ENCODE measurements at places on chromosomes 13 and 19. TPM values are rescaled to one million over a fixed set of nuclear protein-coding genes. Genes with fewer than 3 reads are reported as not detected.

GRCh38 chr19:32977280-32977679, 5.2 kb downstream of the FAAP24 start:
- DNase-seq = no peak

Gene FAM124A
- total RNA-seq = 0.35 TPM

GRCh38 chr19:29277102-29277501, 64.2 kb upstream of the UQCRFS1 start:
- peak; percentile 77 for DNase-seq

Gene RXFP2
- total RNA-seq = not detected

- DNase-seq = peak; percentile 84
These were observed at the start of gene SSBP4 for GRCh38 chr19:18419195-18419698. SSBP4 (plus strand) TSS chr19:18419398; CDS start chr19:18419649, 251 bp downstream.

Gene SPRED3
- total RNA-seq = 3.5 TPM

GRCh38 chr13:74550039-74550438, 415.8 kb upstream of the KLF12 start:
- no peak for DNase-seq

DNA sequence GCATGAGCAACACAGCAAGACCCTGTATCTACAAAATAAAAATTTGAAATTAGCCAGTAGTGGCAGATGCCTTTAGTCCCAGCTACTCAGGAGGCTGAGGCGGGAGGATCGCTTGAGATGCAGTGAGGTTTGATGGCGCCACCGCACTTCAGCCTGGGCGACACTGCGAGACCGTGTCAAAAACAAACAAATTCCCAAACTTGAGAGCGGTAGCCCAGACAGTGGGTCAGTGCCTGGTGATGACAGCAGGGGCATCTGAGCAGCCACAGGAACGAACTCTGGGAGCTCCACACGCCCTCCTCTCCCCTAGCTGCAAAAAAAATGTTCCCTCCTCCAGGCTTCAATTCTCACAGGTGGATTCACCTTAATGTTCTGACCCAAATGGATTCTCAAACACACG, 14.1 kb downstream of the ZNF490 start:
- DNase-seq = no peak

Gene KASH5
- 0.95 TPM for total RNA-seq

- no peak for DNase-seq
These were observed 205.3 kb downstream of the MZT1 start for GRCh38 chr13:72521940-72522661.

GRCh38 chr13:97422118-97423054, 11.6 kb upstream of the RAP2A start:
- DNase-seq = no peak

Gene MAMSTR
- 1.4 TPM for total RNA-seq

- no peak for DNase-seq
These were observed 3.4 kb downstream of the MBNL2 start for GRCh38 chr13:97225533-97225932.

DNA sequence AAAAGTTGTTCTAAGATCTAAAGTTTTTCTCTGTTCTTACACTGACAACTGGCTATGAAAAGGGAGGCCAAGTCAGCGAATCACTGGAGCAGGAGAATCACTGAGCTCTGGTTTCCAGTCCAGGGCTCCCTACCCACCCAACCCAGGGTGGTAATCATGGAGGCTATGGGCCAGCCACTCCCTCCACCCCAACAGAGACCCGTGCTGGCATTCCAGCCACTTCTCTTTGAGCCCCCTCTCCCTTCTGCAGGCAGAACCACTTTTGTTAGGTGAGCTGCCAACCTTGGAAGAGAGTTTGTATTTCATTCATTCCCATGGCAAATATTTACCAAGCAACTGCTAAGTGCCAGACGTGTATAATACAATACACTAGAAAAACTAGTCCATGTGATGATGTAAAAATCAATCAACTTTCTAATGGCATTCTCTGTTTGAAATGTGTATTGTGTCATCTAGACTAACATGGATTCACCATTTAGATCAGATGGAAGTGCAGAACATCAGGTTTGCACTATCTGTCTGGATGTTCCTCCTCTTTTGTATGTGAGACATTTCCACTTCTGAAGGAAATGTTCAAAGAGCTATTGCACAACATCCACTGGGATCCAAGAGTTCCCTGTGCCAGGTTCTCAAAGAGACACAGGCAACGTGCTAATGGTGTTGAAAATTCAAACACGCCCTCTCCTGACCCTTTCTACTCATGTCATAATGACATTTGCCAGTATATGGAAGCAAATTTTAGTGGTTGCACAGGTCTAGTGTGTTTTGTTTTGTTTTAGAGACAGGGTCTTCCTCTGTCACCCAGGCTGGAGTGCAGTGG, 5.3 kb downstream of the MLNR start:
- DNase-seq = no peak

Gene BEST2
- total RNA-seq = not detected

DNA sequence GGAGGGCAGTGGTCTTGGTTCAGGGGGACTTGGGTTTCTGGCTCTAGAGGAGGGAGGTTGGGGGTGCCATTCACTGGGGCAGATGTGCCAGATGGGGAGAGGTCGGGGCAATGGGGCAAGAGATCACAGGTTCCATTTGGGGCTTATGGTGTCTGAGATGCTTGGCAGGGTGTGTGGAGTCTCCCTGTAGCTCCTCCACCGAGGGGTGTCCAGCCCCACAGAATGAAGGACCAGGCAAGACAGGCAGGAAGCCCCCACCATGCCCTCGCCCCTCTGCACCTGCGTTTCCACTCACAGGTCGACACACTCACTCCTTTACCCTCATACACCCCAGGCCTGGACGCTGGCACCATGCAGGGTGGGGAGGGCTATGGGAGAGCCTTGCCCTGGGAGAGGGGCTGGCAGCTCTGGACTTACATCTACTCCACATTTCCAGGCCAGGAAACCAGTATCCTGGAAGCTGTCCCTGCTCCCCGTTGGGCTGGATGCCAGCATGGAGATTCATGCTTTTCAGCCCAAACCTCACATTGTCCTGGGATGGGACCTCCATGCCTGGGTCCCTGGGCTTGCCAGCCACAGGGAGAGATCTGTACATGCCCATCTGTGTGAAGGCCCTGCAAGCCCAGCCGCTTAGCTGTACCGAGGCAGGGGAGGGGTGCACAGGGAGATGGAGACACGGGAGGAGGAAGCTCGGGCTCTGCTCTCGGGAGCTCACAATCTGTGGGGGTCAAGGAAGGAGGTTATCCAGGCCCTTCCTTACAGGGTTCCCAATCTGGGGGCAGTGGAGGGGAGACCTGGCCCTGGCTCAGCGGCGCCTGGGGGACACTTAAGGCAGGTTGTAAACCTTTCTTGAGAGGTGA, 77.1 kb downstream of the CHST8 start:
- DNase-seq = no peak

GRCh38 chr13:22128441-22129408, 457.9 kb downstream of the FGF9 start:
- no peak for DNase-seq

Gene MED4
- total RNA-seq = 70.4 TPM

GRCh38 chr19:12425236-12425887, 15.5 kb downstream of the ZNF443 start:
- no peak for DNase-seq

Gene SSC5D
- total RNA-seq = 0.53 TPM

GRCh38 chr13:74372511-74372910, 238.3 kb upstream of the KLF12 start:
- no peak for DNase-seq

- no peak for DNase-seq
These were observed 19.5 kb downstream of the COMP start for GRCh38 chr19:18771328-18772242.

Gene RPS15
- 1,495 TPM for total RNA-seq

DNA sequence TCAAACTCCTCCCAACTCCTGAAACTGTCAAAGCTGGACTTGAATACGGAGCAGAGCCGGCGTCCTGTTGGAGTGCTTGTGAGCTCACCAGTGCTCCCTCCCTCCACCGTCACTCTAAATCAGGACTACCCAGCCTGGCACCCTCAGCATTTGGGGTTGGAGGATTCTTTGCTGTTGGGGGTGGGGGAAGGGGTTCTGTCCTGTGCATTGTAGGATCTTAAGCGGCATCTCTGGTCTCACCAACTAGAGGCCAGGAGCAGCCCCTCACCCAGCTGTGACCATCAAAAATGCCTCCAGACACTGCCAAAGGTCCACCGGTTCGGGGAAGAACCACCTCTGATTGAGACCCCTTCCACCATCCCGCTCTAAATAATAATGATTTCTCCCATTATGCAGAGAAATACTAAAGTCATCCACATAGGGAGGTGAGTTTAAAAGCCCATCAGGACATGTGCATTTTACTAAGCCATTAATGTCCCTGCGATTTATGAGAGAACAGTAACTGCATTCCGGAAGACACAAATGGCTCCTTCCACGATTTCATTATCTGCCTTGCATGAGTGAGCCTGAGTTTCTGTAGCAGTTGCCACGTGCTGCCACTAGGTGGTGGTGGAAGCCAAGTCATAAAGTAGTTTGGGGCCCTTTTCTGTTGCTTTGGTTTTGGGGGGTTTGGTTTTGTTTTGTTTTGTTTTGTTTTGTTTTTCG, 16.1 kb upstream of the USP29 start:
- peak; percentile 61 for DNase-seq

Gene KLK11
- total RNA-seq = not detected

Gene OR7E24
- not detected for total RNA-seq

Gene CPB2
- not detected for total RNA-seq

Gene ICAM4
- total RNA-seq = 0.66 TPM

Gene TPGS1
- total RNA-seq = 10.2 TPM

- no peak for DNase-seq
These were observed 59.7 kb downstream of the SIPA1L3 start for GRCh38 chr19:37966662-37967231.

- DNase-seq = no peak
These were observed 300.0 kb downstream of the SPRY2 start for GRCh38 chr13:80040981-80041317.

DNA sequence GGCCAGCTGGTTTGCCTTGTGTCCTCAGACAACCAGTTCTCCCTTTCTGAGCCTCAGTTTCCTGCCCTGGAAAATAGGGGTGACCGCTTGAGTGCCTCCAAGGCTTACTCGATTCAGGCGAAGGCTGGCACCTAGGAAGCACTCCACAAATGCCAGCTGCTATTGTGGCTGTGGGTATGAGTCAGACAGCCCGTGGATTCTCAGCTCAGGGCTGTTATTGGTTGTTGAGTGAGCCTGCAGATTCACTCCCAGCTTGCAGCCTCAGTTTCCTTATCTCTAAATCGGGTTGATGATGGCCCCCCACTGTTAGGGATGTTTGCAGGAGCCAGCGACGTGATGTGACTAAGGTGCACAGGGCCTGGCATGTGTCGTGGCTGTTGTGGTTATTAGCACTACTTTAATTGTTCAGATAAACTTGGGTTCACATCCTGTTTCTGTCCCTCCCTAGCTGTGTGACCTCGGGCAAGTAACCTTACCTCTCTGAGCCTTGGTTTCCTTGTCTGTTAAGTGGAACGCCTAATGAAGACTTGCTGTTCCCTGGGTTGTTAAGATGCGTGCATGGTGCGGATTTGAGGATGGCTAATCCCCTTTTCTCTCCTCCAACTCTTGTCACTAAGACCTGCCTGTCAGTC, 2.4 kb downstream of the MARK4 start:
- no peak for DNase-seq

Gene RGL3
- total RNA-seq = not detected

Gene PDX1
- total RNA-seq = not detected

GRCh38 chr19:48249502-48250014, 6.2 kb downstream of the CARD8 start:
- peak; percentile 64 for DNase-seq

- DNase-seq = no peak
These were observed 1.7 kb downstream of the DMAC2 start for GRCh38 chr19:41437944-41438574.

Gene SCGB2B2
- 0.33 TPM for total RNA-seq
